DMS79 treated with DMSO at 0.1 percent for 48 hours (cell line): ENCODE measurements at places on chromosomes 16 and 17.

DNA sequence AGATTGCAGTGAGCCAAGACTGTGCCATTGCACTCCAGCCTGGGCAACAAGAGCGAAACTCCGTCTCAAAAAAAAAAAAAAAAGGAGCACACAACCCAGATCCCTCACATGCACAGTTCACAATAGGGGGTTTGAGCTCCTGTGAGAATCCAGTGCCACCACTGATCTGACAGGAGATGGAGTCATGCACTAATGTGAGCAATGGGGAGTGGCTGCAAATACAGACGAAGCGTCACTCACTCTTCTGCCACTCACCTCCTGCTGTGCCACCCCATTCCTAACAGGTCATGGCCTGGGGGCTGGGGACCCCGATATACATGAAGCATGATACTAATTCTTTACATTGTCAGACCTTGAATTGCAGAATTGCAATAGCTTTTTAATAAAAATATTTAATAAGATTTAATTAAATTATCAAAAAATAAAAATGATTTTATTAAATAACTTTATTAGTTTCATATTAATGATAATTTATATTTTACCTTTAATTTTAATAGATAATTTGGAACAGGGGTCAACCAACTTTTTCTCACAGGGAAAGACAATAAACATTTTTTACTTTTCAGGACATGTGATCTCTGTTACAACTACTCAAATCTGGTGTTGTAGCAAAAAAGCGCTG is 171.4 kb downstream of the COPRS start:
- DNase-seq, result no peak

- DNase-seq, result no peak
Measured at GRCh38 chr16:27245276-27246172, 23.0 kb downstream of the NSMCE1 start.

GRCh38 chr17:42071810-42072209 is 21.4 kb upstream of the C17orf113 start:
- DNase-seq, result no peak

- DNase-seq, result no peak
Measured at GRCh38 chr16:55389426-55390073, 65.5 kb downstream of the IRX6 start.

DNA sequence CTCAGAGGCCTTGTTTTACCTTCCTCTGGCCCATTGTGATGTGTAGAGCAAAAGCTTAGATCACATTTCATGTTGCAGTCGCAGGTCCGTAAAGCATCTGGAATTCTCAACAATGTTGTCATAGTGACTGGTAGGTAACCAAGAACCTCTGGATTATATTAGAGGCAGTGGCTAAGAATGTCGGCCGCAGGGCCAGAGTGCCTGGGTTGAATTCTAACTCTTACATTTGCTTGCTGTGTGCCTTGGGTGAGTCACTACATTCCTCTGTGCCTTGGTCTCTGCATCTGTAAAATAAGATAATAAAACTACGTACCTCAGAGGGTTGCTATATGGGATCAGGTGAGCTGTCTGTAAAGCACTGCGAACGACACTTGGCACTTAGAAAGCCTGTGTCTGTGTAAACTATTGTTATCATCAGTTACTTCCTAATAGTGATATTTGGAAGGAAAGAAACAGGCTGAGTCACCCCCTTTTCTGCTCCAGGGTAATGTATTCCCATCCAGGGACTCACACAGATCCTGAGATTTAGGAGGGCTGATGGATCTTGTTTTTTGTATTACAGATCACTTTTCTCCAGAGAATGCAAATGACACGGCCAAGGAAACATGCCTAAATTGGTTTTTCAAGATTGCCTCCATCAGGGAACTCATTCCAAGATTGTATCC is 52.2 kb downstream of the VPS35L start:
- no peak for DNase-seq

DNA sequence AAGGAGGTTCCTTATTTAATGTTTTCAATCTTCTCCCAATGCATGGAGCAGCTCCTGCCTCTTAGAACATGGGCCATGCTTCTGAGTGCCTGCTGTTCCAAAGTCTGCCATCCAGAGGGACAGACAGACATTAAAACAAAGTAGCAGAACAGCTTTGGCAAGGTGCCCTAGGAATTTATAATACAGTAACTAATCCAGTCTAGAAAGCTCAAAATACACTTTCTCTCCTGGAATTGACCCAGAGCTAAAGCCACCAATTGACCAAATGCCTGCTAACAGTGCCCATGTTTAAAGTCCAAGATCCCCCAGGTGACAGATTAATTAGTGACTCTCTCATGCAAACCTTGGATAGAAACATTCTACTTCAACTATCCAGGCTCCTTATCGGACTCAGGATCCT is 11.1 kb upstream of the CHRNE start:
- no peak for DNase-seq
